ENCODE measurements at places on chromosomes 1 and 21.
A peak's percentile ranks its signal among the peaks of the same experiment; 100 is the strongest.

GRCh38 chr1:56726706-56727105 lies 81.6 kb downstream of the PRKAA2 start:
- no peak for DNase-seq

DNA sequence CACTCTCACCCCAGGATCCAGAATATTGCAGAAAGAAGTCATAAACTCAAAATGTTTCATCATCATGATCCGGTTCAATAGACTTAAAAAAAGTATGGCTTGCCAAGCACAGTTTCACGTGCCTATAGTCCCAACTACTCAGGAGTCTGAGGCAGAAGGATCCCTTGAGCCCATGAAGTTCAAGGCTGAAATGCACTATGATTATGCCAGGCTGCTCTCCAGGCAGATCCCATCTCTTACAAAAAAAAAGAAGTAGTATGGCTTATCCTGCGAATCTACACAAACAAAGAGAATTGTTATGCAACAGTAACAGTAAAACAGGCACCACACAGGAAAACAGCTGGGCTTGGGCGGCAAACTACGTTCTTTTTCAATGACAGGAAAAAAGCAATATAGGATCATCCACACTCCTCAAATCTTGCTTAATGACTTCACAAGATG lies 76.2 kb downstream of the EIF4G3 start:
- DNase-seq = peak; percentile 54

DNA sequence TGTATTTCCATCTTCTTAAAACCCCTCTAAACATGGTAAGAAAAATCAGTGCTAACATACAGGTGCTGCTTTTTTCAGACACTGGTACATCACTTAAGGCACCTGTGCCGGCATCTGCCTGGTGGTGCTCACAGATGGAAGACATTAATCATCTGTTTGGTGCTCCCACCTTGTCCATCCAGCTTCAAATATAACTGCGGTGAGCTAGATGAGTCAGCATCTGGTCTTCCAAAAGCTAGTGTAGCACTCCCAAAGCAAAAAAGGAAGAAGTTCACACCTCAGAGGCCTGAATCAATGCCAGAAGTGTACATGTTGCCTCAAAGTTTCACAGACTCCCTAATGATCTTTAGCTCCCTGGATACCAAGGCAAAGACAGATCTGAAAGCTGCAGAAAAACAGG lies 44.4 kb downstream of the TM2D1 start:
- DNase-seq = no peak

DNA sequence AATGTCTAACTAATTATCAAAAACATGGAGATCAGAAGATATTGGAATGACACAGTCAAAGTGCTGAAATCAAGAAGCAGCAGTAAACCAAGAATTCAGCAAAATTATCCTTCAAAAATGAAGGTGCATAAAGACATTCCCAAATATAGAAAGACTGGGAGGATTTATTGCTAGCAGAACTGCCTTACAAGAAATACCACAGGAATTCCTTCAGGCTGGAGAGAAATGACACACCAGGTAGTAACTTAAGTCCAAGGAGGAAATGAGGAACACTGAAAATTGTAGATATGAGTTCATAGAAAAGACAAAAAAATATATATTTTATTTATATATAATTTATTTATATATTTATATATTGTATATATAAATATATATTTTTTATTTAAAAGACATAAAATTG lies 217.2 kb downstream of the RPS6KC1 start:
- no peak for DNase-seq

DNA sequence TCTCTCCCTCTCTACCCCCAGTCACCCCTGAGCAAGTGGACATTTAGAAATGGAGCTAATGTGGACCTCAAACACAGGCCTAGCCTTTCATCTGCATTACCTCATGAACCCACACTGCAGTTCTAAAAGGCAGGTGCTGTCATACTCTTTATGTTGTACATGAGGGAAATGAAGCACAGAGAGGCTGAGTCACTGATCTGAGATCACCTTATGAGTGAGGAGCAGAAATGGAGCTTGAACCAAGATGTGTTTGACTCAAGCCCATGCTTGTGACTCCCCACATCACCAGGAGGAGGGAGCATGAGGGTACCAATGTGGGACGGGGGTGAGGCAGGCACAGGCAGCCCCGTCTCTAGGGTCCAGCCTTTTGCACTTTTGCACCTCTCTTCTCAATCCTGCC lies 702.8 kb downstream of the PTPRU start:
- no peak for DNase-seq
